Vagina (tissue), 2 donors: ENCODE measurements at places on chromosomes 2 and 18. TPM values are rescaled to one million over a fixed set of nuclear protein-coding genes. Genes with fewer than 3 reads are reported as not detected.

- no peak for DNase-seq
Measured at GRCh38 chr18:5518179-5518770, 25.5 kb downstream of the EPB41L3 start.

Gene PDE11A
- total RNA-seq, result 0.25 TPM

Gene CHAC2
- 1.7 TPM for total RNA-seq

DNA sequence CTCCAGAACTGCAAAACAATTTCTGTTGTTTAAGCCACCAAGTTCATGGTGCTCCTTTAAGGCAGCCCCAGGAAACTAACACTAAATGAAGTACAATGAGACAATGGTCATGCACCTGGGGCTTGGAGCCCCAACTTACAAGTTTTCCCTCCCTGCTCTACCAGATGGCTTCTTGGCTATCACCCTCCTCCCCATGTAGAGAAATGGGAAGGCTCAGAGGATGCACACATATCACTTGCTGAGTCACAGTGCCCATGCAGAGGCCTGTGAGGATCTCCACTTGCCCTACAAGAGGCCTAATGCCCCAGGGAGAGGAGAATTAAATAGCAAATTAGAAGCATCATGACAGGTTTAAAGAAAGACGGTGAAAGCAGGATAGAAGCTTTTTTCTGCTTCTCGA lies 270.9 kb downstream of the TTC32 start:
- peak; percentile 43 for DNase-seq

Gene KIF5C
- total RNA-seq, result 13.3 TPM

Gene EN1
- total RNA-seq, result not detected

Gene FOXI3
- not detected for total RNA-seq

DNA sequence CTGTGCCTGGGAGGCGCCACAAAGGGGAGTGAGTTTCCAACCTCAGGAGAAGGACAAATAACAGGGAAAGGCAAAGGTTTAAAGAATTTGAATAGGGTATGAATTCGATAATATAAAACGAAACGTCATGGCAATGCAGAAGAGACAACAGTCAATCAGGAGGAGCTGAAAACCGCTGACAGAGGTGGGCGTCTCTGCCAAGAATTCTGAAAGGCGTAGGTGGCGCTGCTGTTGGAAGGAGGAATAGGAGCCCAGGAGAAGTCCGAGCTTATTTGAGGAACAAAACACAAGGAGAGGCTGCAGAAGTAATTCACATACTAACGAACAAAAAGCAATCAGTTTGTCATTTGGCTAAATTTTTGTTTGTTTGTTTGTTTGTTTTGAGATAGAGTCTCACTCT lies 485.8 kb upstream of the POU3F3 start:
- no peak for DNase-seq

Gene RALBP1
- 65.6 TPM for total RNA-seq

Gene LTBP1
- total RNA-seq, result 48.4 TPM

DNA sequence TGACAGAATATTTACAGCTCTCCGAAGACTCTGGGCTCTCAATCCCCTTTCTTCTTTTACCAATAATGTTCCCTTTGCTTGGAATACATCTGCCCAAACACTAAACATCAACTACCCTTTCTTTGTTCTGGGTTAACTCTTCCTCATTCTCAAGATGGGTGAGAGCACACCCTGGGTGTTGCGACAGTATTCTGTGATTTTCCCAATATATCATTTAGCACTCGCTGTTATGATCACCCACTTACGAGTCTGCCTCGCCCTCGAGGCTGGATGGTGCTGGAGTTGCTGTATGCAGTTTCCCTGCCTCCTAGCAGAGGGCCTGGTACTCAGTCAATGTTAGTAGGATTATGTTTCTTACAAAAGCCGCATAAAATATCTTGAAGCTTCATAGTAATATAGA lies 93.2 kb downstream of the SOCS6 start:
- DNase-seq, result no peak

DNA sequence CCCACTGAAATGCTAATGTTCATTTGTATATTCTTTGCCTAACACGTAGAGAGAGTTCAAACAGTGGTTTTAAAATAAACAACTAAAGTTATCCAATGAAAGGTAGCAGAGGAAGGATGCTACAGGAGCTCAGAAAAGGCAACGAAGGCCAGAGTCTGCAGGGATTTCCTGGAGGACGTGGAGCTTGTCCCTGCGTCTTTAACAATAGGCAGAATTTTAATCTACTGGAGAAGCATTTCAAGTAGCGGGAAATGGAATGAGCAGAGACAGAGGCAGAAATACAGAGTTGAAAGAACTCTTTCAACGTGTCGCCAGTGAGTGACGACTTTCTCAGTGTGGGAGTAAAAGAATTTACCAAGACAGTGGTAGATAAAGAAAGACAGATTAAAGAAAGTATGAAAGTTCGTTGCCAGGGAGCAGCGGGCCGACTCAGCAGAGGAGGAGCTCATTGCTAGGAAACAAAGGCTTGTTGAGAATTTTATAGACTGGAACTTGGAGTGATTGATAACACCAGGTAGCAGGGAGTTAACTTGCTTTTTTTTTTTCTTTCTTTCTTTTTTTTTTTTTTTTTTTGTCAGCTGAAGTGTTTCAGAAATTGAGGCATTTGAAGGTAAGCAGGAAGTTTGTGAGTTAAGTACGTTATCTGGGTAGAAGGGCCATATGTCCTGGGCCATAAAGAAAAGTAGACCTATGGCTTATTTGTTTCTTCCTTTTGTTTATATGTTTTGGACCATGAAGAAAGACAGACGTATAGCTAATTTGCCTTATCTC lies 625 bp upstream of the NBAS start:
- DNase-seq, result no peak
